Stimulated activated CD4-positive, alpha-beta T cell treated with anti-CD3 and anti-CD28 coated beads, TNF-alpha, amount 100 ng/mL, for 24 hours (primary cell): ENCODE measurements at places on chromosomes 13 and 19.
A peak's percentile ranks its signal among the peaks of the same experiment; 100 is the strongest.

DNA sequence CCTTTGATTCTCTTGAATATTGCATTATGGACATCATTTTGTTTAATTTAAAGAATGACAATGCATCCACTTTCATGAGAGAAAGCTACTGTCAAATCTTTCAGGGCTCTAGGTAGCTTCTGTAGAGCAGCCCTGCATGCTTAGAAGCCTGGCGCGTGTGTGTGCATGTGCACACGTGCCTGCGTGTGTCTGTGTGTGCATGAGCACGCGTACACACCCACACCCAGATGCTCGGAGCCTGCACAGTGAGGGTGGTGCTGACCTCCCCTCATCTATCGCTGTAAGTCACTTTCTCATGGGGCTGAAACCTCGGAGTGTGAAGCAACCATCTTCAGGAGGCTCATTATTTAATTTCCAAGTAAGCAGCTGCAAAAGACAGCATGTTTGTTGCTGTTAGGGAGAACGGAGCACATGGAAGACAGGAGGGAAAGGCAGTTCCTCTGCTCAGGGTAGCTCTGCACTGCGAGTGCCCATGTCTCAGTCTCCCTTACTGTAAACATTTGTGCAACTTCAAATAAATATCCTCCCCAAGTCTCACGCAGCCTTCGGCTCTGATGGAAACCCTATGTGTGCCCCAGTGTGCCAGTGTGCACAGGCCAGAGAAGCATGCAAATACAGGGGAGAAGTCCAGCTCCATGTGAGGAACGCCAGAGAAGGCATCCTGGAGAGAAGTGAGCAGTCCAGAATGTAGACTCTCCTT, 22.8 kb downstream of the TSHZ3 start:
- no peak for DNase-seq

GRCh38 chr19:32573492-32573794, 7.5 kb upstream of the PDCD5 start:
- no peak for DNase-seq

DNA sequence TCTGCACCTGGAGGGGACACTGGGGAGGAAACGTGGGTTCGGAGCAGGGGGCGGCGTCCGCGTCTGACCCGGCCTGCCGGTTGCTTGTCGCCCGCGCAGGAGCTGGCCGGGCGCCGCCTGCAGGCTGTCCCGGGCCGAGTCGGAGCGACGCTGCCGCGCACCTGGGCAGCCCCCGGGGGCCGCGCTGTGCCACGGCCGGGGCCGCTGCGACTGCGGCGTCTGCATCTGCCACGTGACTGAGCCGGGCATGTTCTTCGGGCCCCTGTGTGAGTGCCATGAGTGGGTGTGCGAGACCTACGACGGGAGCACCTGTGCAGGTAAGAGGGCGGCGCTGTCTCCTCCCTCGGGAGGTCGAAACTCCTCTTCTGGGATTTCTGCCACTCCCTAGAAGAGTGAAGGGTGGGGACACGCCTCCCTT, 1.3 kb downstream of the ITGBL1 start:
- DNase-seq, result no peak

DNA sequence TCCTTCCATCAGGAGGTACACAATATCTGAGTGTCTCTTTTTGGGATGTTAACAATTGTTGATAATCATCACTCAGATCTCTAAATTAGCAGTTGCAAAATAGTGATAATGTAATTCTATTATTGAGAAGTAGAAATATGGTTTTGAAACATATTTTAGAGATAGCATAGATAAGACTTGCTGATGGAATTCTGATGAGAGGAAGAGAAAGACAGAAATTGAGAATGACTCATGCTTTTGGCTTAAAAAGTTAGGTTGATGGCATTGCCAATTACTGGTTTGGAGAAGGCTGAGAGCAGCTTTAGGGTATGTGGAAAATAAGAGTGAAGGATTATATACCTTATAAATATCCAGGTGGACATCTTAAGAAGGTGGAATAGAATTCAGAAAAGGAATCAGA, 106.4 kb upstream of the EDNRB start:
- DNase-seq, result no peak

DNA sequence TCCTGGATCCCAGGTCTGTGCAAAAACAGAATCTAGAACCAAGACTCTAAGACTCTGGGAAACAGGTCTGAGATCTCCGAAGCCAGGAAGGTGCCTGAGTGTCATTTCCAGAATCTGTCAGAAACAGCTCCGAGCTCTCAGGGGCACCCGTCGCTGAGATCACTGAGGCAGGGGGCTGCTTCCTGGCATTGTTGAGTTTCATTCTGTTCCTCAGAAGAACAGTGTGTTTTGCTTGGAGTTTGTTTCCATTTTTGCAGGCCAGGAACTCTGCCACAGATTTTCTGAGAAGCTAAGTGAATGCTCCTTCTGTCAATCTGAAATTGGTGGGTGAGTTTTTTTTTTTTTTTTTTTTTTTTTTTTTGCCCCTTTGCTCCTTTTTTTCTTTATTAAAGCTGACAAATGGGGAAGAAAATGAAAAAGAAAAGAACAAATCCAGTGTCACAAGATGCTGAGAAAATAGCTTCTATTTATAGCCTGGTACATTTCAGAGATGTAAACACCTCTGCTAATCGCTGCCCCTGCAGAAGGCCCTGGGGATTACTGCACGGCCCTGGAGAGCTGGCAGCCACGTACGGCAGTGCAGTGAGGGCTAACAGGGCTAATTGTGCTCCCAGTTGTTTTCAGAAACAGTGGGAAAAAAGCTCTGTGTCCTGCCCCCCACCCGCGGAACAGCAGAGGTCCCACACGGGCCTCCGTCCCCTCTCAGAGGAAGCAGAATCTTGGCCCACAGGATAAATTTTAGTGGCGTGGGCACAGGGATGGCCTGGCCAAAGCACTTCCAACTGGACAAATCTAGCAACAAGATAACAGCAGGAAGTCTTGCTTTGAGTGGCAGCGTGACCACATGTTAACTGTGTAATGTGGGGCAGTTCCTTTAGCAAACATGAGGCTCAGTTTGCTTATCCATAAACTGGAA, 237.6 kb upstream of the IRS2 start:
- DNase-seq, result no peak

GRCh38 chr19:41930926-41931592, 2.8 kb upstream of the ERFL start:
- DNase-seq, result no peak

- peak; percentile 76 for DNase-seq
Observed at GRCh38 chr19:8580710-8581281, 3.6 kb upstream of the MYO1F start.
